ENCODE measurements at places on chromosomes 3 and 15.

- no peak for DNase-seq
Measured at GRCh38 chr3:112463250-112463649, 36.0 kb downstream of the BTLA start.

DNA sequence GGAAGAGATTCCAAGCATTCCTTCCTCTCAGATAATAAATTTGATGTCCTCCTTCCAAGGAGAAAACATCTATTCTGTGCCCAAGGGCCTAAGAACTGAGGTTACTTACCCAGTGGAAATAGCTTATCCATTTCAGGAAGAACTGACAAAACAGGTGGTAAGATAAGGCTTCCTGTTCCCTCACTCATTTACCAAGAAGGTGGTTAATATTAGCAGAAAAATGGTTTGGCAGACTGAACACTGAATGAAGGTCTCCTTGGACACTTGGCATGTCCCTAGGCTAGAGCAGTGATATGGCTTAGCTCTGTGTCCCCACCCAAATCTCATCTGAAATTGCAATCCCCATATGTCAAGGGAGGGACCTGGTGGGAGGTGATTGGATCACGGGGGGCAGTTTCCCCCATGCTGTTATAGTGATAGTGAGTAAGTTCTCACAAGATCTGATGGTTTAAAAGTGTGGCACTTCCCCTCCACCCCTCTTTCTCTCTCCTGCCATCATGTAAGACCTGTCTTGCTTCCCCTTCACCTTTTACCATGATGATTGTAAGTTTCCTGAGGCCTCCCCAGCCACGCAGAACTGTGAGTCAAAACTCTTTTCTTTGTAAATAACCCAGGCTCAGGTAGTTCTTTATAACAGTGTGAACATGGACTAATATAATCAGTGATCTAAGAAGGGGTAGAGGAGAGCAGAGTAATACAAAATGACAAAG is 127.4 kb downstream of the ST8SIA2 start:
- DNase-seq, result no peak

DNA sequence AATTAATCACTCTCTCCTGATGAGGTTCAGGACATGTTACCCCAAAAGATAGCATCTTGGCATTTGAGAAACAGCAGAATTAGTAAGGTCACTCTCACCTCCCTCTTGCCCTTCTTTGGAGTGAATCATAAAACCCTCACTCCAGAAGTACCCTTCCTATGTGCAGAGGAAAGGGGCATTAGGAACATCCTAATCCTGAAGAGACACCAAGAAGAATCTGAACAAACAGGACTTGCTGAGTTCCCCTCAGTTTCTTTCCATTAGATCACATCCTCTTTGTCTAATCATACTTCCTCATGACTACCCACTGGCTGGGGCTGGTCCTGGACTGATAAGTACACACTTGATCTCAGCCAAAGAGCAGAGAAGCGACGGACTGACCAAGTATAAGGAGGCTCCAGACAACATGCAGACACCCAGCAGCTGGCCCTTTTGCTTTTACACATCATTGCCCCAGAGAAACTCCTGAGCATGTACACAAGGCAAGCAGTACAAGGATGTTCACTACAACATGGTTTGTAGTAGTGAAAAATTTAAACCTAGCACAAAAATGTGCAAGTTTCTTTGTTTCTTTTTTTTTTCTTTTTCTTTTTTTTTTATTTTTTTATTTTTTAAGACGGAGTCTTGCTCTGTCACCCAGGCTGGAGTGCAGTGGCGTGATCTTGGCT is 15.0 kb upstream of the TM6SF1 start:
- DNase-seq, result no peak

GRCh38 chr3:122058294-122058693 is 3.1 kb downstream of the CD86 start:
- no peak for DNase-seq

- no peak for DNase-seq
Measured at GRCh38 chr3:119812491-119813058, 30.7 kb downstream of the NR1I2 start.

DNA sequence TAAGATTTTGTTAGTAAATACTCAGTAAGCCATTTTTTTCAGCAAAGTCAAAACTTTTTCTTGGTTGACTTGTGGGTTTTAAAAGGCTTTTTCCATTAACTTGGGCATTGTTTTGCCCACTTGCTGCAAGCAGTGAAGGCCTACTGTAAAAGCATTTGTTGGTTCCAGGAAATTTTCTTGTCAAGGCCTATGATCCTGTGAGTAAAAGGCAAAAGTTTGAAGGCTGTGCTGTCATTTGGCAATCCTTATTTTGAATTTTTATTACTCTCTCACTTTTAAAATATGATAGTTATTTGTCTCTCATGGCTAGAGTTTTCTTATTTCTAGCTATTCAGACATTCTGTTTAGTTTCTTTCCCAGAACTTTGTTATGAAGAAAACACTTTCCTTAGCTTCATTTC is 13.0 kb downstream of the P2RY12 start:
- DNase-seq, result no peak

DNA sequence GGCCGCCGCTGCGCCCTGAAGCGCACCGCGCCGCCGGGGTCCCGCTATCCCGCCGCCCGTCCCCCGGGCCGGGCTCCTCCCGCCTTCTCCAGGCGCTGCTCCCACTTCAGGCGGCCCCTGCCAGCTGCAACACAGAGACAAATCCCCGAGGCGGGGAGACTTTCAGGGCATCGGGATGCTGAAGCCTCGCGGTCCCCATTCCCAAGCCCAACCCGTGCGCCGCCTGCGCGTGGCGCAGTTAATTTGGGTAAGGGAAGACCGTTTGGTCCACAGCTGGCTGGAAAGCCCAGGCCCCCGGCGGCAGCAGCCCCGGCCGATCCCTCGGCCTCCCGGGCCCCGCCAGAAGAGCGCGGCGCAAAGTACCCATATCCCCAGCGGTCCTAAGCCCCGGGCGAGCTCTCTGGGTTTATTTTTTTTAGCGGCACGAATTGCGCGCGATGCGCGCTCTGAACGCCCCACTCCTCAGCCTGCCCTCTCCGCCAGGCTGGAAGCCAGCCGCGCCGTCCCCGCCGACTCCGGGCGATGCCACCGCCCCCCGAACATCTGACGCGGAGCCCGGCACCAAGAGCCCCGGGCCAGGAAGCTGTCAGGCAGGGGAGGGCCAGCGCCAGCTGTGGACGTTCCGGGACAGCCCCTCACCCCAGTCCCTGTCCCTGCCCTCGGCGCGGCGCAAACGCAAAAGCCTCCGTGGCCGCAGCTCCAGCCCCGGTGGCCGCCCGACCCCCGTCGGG is 517 bp downstream of the FBN1 start:
- DNase-seq, result no peak

- DNase-seq, result no peak
Measured at GRCh38 chr15:72983801-72984545, 68.3 kb upstream of the NEO1 start.

DNA sequence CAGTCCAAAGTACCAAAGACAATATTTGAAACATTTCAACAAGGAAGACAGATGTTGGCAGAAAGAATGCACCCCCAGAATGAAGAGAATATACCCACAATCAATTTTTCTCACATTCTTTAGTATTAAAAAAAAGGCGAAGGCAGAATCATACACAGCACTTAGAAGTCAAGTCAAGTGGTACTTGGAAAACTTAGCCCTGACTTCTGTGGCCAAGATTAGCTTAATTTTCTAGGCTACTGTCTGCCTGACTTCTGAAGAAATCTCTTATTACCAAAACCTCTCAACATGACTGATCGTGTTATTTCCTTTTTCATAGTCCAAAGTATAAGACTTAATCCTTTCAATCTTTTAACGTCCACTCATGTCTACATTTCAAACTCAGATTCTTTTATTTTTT is 60.7 kb downstream of the PBRM1 start:
- no peak for DNase-seq

DNA sequence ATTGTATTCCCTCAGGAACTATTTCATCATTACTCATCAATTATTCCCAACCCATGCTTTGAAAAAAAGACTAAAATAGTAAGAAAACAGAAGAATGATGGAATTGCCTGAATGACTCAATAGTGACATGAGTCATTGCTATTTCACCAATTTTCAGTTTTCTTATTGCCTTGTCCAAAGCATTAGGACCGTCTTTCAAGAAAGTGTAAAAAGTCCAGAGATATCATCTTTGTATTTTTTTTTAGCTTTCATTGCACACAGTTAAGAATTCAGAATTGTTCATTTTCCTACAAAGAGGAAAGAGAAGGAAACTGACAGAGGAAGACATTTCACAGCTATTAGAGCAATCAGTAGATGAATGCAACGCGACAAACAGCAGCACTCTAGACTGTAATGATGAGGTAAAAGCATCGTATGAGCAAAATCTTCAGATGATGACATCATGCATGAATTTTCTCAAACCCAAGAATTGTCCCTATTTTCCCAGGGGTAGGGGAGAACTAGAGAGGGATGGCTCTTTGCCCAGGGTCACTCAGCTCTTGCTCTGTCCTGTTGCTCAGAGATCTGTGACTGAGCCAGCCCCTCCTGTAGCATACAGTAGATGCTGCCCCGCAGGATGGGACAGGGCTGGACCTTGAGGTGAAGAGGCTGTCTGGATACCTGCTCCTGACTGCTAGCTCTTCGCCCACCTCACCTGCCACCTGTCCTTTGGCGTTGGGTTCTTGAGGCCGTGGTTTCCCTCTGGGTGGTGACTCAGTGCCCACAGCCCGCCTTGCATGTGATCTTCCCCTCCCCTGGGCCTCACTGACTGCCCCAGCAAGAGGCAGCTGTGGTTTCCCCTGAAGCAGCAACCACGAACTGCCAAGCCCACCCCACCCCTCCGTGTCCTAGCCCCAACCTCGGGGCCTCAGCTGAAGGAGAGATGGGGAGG is 84.8 kb downstream of the PPCDC start:
- peak; percentile 68 for DNase-seq

DNA sequence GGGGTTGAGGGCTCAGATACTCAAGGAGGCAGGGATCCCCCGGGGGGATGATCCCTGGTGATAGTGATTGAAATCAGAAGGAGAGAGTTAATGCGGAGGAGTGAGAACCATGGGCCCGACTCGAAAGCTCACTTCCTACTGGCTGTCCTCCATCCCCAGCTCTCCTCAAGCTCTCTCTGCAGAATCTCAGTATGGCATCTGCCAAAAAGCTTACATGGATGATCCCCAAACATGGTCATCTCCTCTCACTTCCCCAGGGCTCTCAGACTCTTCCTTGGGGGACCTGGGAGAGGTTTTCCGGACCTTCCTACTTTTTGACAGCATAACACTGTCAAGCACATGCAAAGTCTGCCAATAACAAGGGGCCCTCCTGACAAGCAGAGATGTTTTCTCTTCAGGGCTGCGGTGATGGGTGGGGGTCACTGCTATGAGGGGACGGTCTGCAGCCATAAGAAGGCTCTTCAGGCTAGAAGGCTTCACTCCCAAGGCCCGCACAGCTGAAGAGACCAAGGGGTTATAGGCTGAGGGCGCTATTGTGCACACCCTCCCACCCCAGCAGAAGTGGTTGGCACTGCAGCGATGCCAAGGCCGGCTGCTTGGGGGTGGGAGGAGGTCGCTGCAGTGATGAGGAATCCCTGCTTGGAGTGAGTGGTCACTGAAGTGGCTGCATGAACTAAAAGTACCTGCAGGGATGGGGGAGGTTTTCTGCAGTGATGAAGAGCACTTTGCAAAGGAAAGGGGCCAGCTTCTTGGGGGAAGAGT is 828 bp upstream of the VWA5B2 start:
- no peak for DNase-seq

DNA sequence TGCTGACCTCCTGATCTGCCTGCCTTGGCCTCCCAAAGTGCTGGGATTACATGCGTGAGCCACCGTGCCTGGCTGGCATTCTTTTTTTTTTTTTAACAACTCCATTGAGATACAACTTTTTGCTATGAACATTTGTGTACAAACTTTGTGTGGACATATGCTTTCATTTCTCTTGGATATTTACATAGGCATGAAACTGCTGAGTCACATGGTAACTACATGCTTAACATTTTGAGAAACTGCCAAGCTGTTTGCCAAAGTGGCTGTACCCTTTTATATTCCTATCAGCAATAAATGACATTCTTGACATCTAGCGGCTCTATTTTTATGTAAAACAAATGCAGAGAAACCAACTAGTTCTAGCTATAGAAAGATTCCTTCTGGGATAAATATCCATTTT is 8.7 kb upstream of the YEATS2 start:
- DNase-seq, result no peak

DNA sequence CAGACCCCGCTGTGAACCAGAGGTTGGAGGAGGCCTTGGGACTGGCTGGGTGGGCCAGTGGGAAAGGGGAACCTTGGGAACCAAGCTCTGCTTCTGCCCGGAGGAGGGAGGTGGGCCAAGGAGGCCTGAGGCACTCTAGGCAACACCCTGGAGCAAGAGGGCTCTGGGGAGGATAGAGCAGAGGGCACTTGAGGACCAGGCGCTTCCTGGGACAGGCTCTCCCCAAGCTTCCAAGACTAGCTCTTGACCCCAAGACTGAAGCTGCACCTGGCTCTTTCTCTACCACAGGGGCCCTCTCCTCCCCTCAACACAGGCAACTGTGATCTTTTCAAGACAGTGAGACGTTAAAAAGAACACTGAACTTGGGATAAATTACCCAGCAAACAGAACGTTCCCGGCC is 20.3 kb downstream of the TKT start:
- no peak for DNase-seq

DNA sequence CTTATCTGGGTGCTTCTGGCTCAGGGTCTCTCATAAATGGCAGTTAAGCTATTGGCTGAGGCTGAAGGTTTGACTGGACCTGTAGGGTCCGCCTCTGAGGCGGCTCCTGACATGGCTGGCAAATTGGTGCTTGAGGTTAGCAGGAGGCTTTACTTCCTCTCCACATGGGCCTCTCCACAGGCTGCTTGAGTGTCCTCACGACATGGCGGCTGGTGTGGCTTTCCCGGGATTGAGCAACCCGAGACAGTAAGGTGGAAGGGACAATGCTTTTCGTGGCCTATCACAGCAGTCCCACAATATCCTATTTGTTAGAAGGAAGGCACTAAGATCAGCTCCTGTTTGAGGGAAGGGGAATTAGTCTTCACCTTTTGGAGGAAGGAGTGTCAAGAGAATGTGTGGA is 267.3 kb upstream of the LRRFIP2 start:
- DNase-seq, result no peak

GRCh38 chr3:106482451-106482850 is 613.6 kb upstream of the CBLB start:
- no peak for DNase-seq

DNA sequence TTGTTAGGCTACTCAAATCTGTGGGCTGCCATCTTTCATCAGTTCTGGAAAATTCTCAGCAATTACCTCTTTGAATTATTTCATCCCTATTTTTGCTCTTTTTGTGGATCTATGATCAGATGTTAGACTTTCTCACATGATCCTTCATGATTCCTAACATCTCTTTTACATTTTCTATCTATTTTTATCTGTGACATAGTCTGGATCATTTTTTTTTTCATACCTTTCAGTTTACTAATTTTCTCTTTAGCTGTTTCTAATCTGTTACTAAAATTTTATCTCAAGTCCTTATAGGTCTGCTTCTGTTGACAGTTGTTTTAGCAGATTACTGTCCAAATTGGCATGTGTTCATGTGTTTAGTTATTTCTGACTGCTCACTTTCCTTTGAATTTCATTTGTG is 42.3 kb upstream of the HDC start:
- no peak for DNase-seq

DNA sequence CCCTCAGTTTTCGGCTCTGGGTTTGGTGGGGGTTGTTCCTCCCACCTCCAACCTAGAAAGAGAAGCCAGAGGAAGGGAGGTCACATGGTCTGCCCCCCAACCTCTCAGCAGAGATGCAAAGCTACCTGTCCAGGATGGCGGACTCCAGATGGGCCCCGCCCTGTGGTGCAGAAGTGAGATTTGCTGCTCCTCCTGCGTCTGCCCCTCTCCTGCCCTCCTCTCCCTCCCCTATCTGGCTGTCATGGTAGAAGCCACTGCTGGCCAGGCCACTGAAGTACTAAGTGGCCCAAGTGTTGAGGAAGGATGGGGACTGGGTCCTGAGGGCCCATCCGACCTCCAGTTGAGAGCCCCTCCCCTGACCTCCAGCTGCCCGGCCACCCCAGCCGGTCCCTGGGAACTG is 2.1 kb upstream of the SEMA3B start:
- no peak for DNase-seq
